Mesothelial cell of epicardium (in vitro differentiated cells): ENCODE measurements at places on chromosomes 3 and 15. TPM values are rescaled to one million over a fixed set of nuclear protein-coding genes. Genes with fewer than 3 reads are reported as not detected.

ITIH1 gene
- not detected in 3 replicates for total RNA-seq

UBAP1L gene
- total RNA-seq = 10.7 to 11.6 TPM (median 10.9 TPM) in 3 replicates

DOCK3 gene
- 21.0 to 21.6 TPM (median 21.4 TPM) in 3 replicates for total RNA-seq

P4HTM gene
- total RNA-seq = 57.9 to 59.9 TPM (median 58.4 TPM) in 3 replicates

CADM2 gene
- 2.6 to 3.3 TPM (median 3.1 TPM) in 3 replicates for total RNA-seq

RPSA gene
- total RNA-seq = 1,061 to 1,093 TPM (median 1,080 TPM) in 3 replicates

TEX9 gene
- total RNA-seq = 21.0 to 23.4 TPM (median 22.8 TPM) in 3 replicates

LRRC57 gene
- 22.0 to 27.9 TPM (median 26.5 TPM) in 3 replicates for total RNA-seq

ITGB5 gene
- 63.3 to 71.4 TPM (median 64.7 TPM) in 3 replicates for total RNA-seq

RHCG gene
- 0.16 to 0.58 TPM in 2 of 3 replicates, not detected in the other for total RNA-seq

LARP6 gene
- 24.8 to 27.3 TPM (median 24.9 TPM) in 3 replicates for total RNA-seq

SERPINI2 gene
- not detected in 3 replicates for total RNA-seq

P2RY13 gene
- total RNA-seq = not detected in 3 replicates

SOX14 gene
- total RNA-seq = 0.18 to 0.44 TPM (median 0.18 TPM) in 3 replicates

RBMS3 gene
- total RNA-seq = 42.5 to 46.3 TPM (median 45.4 TPM) in 3 replicates

SLC12A1 gene
- 0.13 to 0.31 TPM (median 0.14 TPM) in 3 replicates for total RNA-seq

RAB43 gene
- total RNA-seq = 20.8 to 28.1 TPM (median 24.7 TPM) in 3 replicates

PARP14 gene
- total RNA-seq = 39.7 to 46.3 TPM (median 40.5 TPM) in 3 replicates

CCDC9B gene
- total RNA-seq = 23.4 to 26.9 TPM (median 26.1 TPM) in 3 replicates

LPCAT4 gene
- total RNA-seq = 88.7 to 91.3 TPM (median 91.1 TPM) in 3 replicates

GOLGA8G gene
- not detected in 3 replicates for total RNA-seq

HTR3D gene
- total RNA-seq = not detected in 3 replicates

SKOR1 gene
- total RNA-seq = 0.89 to 1.1 TPM (median 1.1 TPM) in 3 replicates

IL17RB gene
- 1.4 to 1.7 TPM (median 1.6 TPM) in 3 replicates for total RNA-seq

PPP1R14D gene
- 0.63 to 1.7 TPM (median 1.2 TPM) in 3 replicates for total RNA-seq

CIDEC gene
- total RNA-seq = not detected in 3 replicates

PARP15 gene
- 0.20 to 0.27 TPM (median 0.22 TPM) in 3 replicates for total RNA-seq

PATL2 gene
- total RNA-seq = 0.66 to 1.3 TPM (median 1.1 TPM) in 3 replicates

GJD2 gene
- total RNA-seq = not detected in 3 replicates

RFTN1 gene
- total RNA-seq = 10.0 to 11.0 TPM (median 10.2 TPM) in 3 replicates

SPTSSB gene
- total RNA-seq = 0.68 to 1.7 TPM (median 0.74 TPM) in 3 replicates

STAC gene
- 1.4 to 2.3 TPM (median 1.9 TPM) in 3 replicates for total RNA-seq

DTX3L gene
- 28.1 to 32.5 TPM (median 30.3 TPM) in 3 replicates for total RNA-seq

ALG1L2 gene
- 1.8 to 3.1 TPM (median 2.8 TPM) in 3 replicates for total RNA-seq

CLDN1 gene
- 11.4 to 12.8 TPM (median 11.4 TPM) in 3 replicates for total RNA-seq

GPR87 gene
- 2.9 to 3.3 TPM (median 3.2 TPM) in 3 replicates for total RNA-seq

SGO1 gene
- 9.3 to 10.1 TPM (median 9.6 TPM) in 3 replicates for total RNA-seq

CATSPER2 gene
- 6.6 to 11.2 TPM (median 7.8 TPM) in 3 replicates for total RNA-seq

FAM98B gene
- 27.8 to 31.6 TPM (median 28.5 TPM) in 3 replicates for total RNA-seq

KCNMB3 gene
- total RNA-seq = 4.1 to 5.2 TPM (median 4.9 TPM) in 3 replicates

C3orf20 gene
- 0.09 to 0.13 TPM (median 0.11 TPM) in 3 replicates for total RNA-seq

LINGO1 gene
- 16.5 to 18.7 TPM (median 18.0 TPM) in 3 replicates for total RNA-seq

PEX11A gene
- total RNA-seq = 6.3 to 7.3 TPM (median 6.5 TPM) in 3 replicates

IQCF5 gene
- not detected in 3 replicates for total RNA-seq

CKMT1B gene
- 0.20 to 0.44 TPM in 2 of 3 replicates, not detected in the other for total RNA-seq

GOLGA6L10 gene
- 11.0 to 11.6 TPM (median 11.1 TPM) in 3 replicates for total RNA-seq

AAGAB gene
- 31.0 to 32.7 TPM (median 32.4 TPM) in 3 replicates for total RNA-seq

CCNB2 gene
- total RNA-seq = 26.8 to 29.2 TPM (median 27.1 TPM) in 3 replicates

LTF gene
- not detected in 3 replicates for total RNA-seq

ABTB1 gene
- 15.9 to 17.1 TPM (median 16.5 TPM) in 3 replicates for total RNA-seq

DNAH12 gene
- 0.29 to 0.60 TPM (median 0.43 TPM) in 3 replicates for total RNA-seq

MST1R gene
- 3.8 to 7.0 TPM (median 4.3 TPM) in 3 replicates for total RNA-seq

SYNPR gene
- 3.7 to 3.8 TPM (median 3.7 TPM) in 3 replicates for total RNA-seq

HYKK gene
- 5.6 to 7.0 TPM (median 6.0 TPM) in 3 replicates for total RNA-seq

CPLX3 gene
- 0.14 TPM in 1 of 3 replicates, not detected in the others for total RNA-seq
